ENCODE measurements at places on chromosomes 3 and 15. TPM values are rescaled to one million over a fixed set of nuclear protein-coding genes. Genes with fewer than 3 reads are reported as not detected.

- no peak for DNase-seq
Measured at GRCh38 chr15:80982205-80982604, 7.4 kb downstream of the MESD start.

DNA sequence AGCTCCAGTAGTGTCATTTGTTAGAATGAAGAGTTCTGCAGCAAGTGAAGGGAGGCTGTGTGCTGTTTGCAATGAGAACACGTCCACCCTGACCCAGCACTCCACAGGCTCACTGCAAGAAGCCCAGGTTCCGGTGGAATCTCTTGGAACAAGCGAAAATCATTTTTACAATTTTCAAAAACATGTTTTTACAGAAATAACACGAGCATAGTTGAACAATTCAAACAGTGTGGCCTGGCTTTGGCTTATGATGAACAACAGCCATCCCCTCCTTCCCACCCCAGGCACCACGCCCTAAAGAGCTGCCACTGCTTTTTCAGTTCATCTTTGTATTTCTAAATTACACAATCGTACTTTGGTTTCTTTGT lies 59.5 kb upstream of the KY start:
- DNase-seq, result no peak

GRCh38 chr3:162428192-162428591 lies 931.6 kb downstream of the OTOL1 start:
- DNase-seq, result no peak

DNA sequence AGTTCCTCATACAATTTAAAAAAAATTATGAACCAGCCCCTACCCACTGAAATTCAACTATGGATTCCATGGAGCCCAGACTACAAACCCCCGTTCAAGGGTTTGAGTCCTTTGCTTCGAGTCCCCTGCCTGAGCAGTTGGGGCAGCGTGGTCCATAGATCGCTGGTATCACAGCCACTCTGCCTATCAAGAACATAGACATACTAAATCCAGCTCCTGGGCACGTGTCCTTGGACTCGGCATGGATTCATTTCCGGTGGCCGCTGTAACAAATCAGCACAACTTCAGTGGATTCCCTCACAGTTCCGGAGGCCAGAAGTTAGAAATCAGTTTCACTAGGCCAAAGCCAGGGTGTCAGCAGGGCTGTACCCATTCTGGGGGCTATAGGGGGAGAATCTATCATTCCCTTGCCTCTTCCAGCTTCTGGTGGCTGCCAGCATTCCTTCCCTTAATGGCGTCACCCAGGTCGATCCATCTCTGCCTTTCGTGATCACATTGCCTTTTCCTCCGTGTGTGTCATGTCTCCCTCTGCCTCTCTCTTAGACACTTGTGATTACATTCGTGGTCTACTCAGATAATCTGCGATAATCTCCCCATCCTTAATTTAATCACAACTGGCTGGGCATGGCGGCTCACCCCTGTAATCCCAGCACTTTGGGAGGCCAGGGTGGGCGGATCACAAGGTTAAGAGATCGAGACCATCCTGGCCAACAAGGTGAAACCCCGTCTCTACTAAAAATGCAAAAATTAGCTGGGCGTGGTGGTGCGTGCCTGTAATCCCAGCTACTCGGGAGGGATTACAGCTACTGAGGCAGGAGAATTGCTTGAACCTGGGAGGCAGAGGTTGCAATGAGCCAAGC lies 4.6 kb upstream of the TMEM44 start:
- DNase-seq, result no peak

DNA sequence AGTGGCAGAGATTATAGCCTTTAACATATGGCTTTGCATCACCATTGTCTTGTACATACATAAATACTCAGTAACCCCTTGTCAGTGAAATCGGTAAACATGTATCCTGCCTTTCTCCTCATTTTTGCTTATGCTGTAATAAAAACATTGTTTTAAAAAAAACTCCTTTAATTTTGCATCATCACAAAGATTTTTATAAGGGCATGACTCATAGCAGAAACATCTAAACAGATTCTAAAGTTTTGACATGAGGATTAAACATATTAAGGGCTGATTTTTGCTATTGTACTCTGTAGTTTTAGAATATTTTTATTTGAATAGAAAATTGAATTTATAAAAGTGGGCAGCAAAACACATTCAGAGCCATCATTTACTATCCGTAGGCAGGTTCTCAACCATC lies 275.9 kb downstream of the ZIC4 start:
- DNase-seq, result no peak

DNA sequence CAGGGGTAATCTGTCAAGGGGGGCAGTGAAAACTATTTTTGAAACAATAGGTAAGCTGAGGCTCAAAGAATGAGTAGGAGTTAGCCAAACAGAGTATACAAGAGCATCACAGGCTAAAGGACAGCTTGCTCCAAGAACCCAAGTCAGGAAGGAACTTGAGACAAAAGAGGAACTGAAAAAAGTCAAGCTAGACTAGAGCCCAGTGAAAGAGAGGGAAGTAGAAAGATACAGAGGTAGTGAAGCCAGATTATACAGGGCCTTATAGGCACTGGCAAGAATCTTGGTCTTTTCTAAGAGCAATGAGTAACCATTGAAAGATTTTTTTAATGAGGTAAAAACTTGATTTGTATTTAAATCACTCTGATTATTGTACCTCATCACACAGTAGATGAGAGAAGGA lies 69.9 kb downstream of the FILIP1L start:
- DNase-seq, result no peak

DNA sequence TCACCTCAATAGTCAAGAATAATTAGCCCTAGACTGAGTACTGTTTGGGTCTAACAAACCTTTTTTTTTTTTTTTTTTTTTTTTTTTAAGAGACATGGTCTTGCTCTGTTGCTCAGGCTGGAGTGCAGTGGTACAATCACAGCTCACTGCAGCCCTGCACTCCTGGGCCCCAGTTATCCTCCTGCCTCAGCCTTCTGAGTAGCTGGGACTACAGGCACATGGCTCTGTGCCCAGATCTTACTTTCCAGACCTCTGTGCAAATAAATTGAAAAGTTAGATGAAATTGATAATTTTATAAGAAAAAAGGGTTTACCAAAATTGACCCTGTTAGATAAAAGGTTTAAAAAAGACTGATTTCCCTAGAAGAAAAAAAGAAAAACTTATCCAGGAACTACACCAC lies 79.0 kb downstream of the NR2E3 start:
- DNase-seq, result no peak

The GRIP2 gene
- polyA plus RNA-seq, result 0.49 TPM

The FBXO40 gene
- 0.04 TPM for polyA plus RNA-seq

GRCh38 chr3:156149876-156150275 lies 29.5 kb downstream of the KCNAB1 start:
- DNase-seq, result no peak

The SYNM gene
- polyA plus RNA-seq, result 7.9 TPM

- DNase-seq, result no peak
Measured at GRCh38 chr3:165156757-165157420, 39.3 kb downstream of the SLITRK3 start.

DNA sequence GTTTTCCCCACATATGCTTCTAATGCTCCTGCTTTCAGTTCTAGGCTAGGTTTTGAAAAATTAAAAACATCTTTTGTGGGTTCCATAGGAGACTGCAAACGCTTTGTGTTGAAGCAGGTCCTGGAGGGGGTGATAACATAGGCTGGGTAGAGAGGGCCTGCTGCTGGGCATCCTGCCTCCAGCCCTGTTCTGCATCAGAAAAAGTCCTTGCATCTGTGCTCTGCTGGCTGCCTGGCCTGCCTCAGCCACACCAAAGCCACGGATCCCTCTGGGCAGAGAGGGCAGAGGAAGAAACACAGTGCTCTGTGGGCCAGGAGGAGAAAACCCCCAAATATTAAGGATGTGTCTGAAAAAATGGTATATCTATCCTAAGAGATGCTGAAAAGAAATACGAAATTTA lies 3.9 kb upstream of the ARPP21 start:
- no peak for DNase-seq

- DNase-seq, result peak; percentile 82
Measured at GRCh38 chr3:37945807-37946530, 44.6 kb upstream of the VILL start.

GRCh38 chr15:38689522-38689921 lies 124.9 kb upstream of the RASGRP1 start:
- no peak for DNase-seq
